ENCODE measurements at places on chromosomes 13 and 19. TPM values are rescaled to one million over a fixed set of nuclear protein-coding genes. Genes with fewer than 3 reads are reported as not detected.

Gene PCDH17
- total RNA-seq, result 0.18 TPM

Gene LGALS7B
- total RNA-seq, result not detected

Gene PRRG2
- total RNA-seq, result not detected

Gene ITGBL1
- total RNA-seq, result 4.2 TPM

Gene TTYH1
- not detected for total RNA-seq

Gene NCCRP1
- not detected for total RNA-seq

Gene SOHLH2
- total RNA-seq, result not detected

Gene COX7A1
- 35.2 TPM for total RNA-seq

Gene FPR1
- not detected for total RNA-seq

Gene GGACT
- 5.8 TPM for total RNA-seq

Gene CYP2A6
- total RNA-seq, result not detected

Gene PNMA8A
- total RNA-seq, result 1.5 TPM

Gene USP12
- 14.3 TPM for total RNA-seq

Gene SIGLEC10
- not detected for total RNA-seq

Gene ZFP14
- 0.72 TPM for total RNA-seq

Gene PTH2
- not detected for total RNA-seq

Gene LGI4
- 0.16 TPM for total RNA-seq

Gene S1PR5
- total RNA-seq, result 0.36 TPM

Gene UBE2M
- total RNA-seq, result 33.6 TPM
